Transverse colon (tissue), 4 donors: ENCODE measurements at places on chromosomes 13 and 19. TPM values are rescaled to one million over a fixed set of nuclear protein-coding genes. Genes with fewer than 3 reads are reported as not detected.
A peak's percentile ranks its signal among the peaks of the same experiment; 100 is the strongest.

The HSH2D gene
- total RNA-seq, result 17.6 TPM

GRCh38 chr13:113928685-113929627 is 44.9 kb downstream of the C13orf46 start:
- DNase-seq, result peak; percentile 46

The LILRB5 gene
- total RNA-seq, result 9.4 TPM

The LILRA1 gene
- total RNA-seq, result 0.16 TPM

- no peak for DNase-seq
These were observed 2.0 kb downstream of the PPP6R1 start for GRCh38 chr19:55256562-55257460.

The NUP58 gene
- 142 TPM for total RNA-seq

The ELF1 gene
- total RNA-seq, result 110 TPM

DNA sequence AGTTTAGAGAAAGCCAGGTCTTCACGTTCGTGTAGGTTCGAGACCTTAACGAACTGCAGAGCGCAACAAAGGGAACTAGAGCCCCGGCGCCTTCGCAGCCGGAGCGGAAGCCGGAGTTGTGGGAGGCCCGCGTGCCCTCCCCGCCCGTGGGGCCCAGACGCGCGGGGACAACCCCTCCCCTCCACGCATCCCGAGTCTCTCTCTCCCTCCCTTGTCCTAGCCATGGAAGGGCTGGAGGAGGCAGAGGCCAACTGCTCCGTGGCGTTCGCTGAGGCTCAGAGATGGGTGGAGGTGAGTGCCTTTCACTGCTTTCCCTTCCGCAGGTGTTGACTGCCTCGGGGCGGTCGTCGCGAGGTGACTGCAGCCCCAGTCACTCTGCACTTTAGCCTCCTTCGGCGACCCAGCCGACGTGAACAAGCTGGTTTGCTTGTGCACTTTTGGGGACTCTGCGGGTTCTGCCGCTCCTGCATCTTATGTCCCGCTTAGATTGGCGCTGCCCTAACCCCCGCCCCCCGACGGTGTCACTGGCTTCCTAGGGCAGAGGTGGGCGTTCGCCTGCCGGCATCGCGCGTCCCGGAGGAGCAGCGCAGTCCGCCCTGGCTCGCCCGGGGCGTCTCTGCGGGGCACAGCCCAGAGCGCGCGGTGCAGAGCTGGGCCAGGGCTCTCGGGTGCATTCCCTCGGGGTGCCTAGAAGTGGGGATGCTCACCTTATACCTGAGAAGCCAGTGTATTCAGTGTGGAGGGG is 478 bp downstream of the LMO7 start:
- peak; percentile 25 for DNase-seq

GRCh38 chr13:27020415-27020814 is 151.2 kb downstream of the USP12 start:
- DNase-seq, result no peak

GRCh38 chr19:27929399-27929798 is 1283.6 kb downstream of the UQCRFS1 start:
- DNase-seq, result no peak

GRCh38 chr19:50559636-50560035 is 8.6 kb downstream of the LRRC4B start:
- DNase-seq, result no peak
